ENCODE measurements at places on chromosomes 6 and 20. TPM values are rescaled to one million over a fixed set of nuclear protein-coding genes. Genes with fewer than 3 reads are reported as not detected.
A peak's percentile ranks its signal among the peaks of the same experiment; 100 is the strongest.

The SLC22A16 gene
- not detected for total RNA-seq

GRCh38 chr6:134816780-134817179, 133.1 kb downstream of the ALDH8A1 start:
- DNase-seq: no peak

DNA sequence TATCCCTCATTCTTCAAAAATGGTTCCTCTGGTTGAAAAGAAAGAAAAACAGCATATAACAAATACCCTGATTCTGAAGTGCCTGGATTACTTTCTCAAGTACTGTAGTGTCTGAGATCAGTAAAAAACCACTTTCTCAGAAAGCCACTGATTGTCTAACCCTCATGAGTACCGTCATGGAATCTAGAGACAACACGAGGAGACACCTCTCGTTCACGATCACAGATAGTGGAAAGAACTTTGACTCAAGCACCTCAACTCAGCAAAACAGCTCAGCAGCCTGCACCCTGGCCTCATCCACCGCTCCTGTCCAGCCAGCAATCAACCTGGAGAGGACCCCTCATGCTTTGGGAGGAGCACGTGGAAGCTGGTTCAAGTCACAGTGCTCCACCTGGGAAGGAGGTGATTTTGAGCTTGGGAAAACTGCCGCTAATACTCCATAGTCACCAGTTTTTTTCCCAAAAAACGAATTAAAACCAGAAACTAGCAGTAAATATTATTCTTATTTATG, 1.0 kb downstream of the SCML4 start:
- DNase-seq: no peak

GRCh38 chr20:50227506-50227905, 36.9 kb downstream of the CEBPB start:
- DNase-seq: no peak

DNA sequence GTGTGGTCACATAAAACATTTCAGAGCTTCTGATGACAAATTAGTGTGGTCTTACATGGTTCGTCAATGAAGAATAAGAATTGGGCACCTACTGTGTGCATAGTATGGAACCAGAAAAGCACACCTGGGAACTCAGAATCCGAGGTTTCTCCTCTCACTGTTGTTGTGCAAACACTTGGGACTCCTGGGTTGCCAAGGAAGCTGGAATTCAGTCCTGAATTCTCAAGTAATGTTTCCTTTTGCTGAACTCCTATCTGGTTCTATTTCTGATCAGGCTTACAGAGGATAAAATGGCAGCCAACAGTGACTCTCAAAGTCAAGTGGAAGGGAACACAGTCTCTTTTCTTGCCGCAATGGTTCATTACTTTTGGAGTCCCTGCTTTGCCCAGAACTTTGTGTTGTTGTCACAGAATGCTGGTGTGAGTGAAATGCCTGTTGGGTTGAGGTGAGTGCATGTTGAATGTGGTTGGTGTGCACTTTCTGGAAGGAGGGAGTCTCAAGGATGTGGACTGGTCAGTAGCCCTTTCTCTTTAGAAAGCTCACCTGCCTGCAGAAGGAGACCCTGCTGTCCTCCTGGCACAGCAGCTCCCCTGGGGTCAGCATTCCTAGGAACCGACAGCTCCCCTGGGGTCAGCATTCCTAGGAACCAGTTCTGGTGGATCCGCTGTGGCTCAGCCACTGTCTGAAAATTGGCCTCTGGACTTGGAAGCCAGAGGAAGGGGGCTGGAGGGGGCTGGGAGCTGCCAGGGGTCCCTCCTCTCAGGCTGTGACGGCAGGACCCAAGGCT, 1.4 kb downstream of the UNC93A start:
- DNase-seq: no peak

DNA sequence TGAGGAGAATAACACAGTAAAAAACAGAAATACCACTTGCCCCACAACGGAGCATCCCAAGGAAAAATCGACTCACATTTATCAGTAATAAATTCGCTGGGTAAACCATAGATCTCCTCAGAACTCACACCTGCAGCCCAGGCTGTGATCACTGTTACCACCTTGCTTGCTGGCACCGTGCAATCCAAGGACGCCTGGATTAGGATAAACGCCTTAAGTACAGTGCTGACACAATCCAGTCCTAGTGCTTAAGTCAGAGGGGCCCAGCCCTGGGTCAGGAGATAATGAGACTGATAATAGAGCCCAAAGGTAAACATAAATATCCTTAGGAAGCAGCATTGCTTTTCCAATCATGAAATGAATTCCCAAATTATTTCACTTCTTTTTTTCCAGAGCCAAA, 62.5 kb downstream of the EPB41L2 start:
- no peak for DNase-seq

DNA sequence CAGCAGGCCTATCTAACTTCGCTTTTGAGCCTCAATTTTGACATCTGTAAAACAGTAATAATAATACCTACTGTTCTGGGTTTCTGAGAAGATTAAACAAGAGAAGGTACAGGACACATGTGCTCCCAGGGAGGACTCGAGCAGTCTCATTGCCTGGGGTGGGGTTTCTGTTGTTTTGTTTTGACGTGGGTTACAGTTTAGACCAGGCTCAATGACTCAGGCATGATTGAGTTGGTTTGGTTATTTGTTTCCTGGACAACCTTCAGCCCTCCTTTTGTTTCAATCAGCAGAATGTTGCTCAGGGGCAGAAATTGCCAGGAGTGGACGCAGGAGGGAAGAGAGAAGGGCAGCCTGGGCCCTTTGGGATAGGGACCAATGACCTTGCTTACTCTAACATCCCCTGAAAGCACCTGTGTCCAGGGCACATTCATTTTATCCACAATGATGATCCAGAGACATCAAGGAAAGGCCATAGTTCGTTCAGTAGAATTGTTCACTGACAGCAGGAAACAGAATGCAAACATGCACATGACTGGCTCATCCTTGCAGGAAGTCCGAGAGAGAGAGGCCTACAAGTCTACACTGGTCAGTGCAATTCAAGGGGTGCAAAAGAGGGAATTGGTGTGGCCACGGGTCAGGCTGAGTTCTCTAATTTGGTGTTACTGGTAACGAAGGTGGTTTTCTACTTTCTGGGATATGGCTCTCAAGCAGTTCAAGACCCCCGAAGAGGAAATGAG, 74.5 kb upstream of the MRPS10 start:
- DNase-seq: peak; percentile 93

DNA sequence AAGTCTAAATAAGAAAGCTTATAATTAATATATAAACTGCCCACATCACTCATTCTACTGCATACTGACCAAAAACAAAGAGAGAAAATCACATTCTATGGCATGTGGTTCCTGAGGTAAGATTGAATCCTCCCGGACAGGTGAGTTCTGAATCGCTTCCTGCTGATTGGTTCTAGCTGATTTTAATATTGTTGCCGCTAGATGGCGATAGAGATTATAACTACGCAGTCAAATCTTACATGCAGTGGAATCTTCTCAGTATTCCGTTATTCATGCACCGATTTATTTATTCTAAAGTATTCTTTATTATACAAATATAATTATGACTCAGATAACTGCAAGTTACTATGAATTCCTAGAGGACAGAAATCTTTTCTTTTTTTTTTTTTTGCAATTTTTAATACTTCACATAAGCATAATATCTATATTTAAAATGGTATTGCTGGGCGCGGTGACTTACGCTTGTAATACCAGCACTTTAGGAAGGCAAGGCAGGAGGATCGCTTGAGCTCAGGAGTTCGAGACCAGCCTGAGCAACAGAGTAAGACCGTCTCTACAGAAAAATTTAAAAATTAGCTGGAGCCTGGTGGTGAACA, 24.2 kb upstream of the TMX4 start:
- peak; percentile 53 for DNase-seq

DNA sequence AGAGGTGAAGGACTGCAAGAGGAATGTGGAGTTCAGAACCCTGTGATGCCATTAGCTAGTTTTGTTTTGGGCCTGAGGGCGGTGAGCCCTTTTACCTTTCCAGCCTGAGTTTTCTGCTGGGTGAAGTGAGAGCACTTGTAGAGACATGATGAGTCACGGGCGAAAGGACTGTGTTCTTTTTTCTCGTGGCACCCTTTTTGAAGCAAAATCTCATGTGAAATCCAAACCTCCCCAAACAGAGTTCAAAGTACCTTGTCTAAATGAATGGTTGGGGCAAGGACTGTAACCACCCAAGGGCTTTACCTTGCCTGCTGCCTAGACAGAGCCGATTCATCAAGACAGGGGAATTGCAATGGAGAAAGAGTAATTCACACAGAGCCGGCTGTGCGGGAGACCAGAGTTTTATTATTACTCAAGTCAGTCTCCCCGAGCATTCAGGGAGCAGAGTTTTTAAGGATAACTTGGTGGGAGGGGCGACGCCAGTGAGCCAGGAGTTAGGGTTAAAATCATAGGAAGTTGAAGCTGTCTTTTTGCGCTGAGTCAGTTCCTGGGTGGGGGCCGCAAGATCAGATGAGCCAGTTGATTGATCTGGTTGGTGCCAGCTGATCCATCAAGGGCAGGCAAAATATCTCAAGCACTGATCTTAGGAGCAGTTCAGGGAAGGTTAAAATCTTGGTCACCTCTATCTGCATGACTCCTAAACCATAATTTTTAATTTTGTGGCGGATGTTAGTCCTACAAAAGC, 25.8 kb downstream of the SAMD5 start:
- peak; percentile 6 for DNase-seq

GRCh38 chr20:26163890-26164289, 467.2 kb upstream of the ZNF337 start:
- DNase-seq: peak; percentile 63

DNA sequence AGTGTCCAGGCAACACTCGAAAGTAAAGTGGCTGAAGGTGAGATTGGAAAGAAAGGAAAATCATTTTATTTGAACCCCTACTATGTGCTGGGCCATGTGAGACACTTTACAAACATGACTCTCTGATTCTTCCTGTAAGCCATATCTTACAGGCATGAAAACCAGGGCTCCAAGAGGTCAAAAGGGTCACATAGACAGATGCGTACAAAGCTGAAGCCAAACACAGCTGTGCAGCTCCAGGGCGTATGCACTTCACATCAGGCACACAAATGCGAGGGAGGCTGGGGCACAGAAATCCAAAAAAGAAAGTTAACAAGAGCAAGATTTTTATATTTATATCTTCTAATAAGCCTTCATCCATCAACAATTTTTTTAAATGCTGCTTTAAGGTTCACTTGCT, 176.5 kb downstream of the PHACTR1 start:
- DNase-seq: no peak

- peak; percentile 96 for DNase-seq
Measured at GRCh38 chr20:53899351-53900167, 170.8 kb downstream of the BCAS1 start.

GRCh38 chr6:108446629-108447150, 114.0 kb upstream of the FOXO3 start:
- DNase-seq: no peak

DNA sequence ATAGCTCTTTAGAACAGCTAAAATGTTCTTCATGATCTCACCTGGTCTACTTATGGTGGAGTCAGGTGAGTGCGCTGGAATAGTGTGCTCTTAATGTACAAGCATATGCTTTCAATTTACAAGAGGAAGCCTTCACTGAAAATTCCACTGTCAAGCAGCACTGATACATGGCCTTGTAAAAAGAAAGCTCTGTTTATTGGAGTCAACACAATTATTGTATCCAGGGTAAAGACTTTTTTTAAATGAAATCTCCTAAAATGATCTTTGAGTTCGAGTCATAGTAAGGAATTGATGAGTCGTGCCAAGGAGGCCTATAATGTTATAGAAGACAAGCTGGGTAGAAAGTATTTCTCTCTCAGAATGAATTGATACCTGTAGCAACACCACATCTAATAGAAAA, 41.6 kb upstream of the CARMIL1 start:
- DNase-seq: peak; percentile 44

- no peak for DNase-seq
Measured at GRCh38 chr6:169975286-169975685, 223.9 kb downstream of the ERMARD start.
